ENCODE measurements at places on chromosomes 2 and 18.

DNA sequence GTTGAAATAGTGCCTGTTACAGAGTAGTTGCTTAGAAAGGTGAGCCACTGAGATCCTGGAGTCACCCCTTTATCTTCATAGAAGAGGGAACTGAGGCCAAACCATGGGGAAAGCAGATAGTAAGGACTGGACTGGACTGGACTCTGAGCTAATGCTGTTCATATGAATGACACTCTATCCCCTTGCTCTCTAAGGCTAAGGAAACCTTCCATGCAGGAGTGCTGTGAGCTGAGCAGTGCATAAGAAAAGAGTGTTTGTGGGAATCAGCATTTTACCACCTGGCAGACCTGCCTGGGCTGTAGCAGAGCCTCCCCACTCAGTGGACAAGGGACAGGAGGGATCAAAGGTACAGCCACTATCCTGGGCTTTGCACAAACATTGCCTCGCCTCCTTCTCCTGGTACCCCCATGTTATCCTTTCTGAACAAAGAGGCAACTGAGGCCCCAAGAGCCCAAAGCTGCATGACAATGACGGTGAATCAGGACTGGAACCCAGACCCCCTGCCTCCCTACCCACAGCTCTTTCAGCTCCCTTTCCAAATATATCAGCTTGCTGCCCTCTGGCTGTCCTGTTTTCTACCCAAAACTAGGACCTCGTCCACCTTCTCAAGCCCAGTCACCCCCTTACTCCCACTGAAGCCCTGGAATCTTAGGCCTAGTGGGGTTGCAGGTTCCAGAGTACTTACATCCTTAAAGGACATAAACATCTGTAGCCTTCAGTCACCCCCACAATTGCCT, 227.9 kb downstream of the ZBTB7C start:
- DNase-seq = no peak

- no peak for DNase-seq
These were observed 144.0 kb downstream of the EML6 start for GRCh38 chr2:54867457-54867856.

DNA sequence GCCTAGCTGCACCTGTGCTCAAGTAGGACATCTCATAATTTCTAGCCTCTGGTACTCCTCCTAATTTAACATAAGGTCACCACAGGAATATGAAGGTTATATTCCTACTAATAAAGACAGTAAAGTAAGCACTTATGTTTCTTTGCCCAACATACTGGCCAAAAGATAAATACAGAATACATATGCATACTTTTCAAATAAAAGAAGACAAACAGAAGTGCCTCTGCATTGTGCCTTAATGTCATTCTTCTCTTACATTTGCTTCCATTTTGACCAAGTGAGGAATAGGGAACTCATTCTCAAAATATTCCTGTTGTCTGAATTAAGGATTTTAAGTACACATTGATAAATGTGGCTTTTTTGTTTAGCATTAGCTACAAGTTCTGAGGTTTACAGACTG, 5.6 kb downstream of the BCL11A start:
- DNase-seq = no peak

- DNase-seq = no peak
These were observed 917.0 kb upstream of the PIK3C3 start for GRCh38 chr18:41038071-41038470.

DNA sequence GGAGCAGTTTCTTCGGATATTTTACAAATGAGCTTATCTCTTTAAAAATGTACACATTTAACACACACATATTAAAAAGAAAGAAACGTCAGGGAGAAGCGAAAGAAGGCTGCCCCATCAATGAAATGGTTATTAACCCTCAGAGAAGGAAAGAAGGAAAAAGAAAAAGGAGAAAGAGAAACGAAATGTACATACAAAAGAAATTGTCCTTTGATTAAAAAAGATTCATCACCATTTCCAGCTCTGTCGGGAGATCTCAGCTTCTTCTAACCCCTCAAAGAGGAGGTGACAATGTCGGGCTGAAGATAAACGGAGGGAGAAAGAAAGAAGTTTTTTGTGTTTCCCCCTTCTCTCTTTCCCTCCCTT, 1.5 kb downstream of the IKZF2 start:
- DNase-seq = no peak

DNA sequence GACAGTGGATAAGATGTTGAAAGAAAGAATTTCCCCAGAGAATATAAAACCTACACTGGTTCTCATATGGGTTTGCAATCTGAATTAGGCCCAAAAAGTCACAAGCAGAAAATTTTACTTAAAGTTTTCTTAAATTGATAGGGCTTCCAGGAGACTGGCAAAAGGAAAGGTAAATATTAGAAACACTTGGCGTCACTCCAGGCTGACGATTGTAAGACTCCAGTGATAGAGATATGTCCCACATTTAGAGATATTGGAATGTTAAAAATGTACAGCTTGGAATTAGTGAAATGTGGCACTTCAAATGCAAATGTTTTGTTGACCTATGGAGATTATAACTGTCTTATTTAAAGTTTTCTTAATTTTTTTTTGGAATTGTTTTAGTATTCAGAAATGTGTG, 14.0 kb downstream of the YIPF4 start:
- no peak for DNase-seq

DNA sequence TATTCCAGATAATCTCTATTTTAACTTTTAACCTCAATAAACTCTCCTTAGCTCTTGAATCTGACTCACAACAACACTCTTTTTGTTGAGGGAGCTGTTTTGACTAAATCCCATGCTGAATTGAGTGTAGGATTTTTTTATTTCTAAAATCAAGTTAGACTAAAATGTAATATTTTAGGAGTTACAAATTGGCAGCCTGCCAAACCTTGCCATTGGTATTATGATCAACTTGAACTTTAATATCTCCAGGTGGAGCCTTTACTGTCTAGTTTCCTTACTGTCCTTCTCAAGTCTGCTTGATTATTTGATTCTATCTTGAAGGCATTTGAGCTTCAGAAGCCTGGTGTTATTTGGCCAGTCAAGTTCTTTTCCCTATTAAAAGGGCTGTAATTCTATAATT, 8.7 kb downstream of the PIKFYVE start:
- no peak for DNase-seq

GRCh38 chr18:45046961-45047360, 366.3 kb downstream of the SETBP1 start:
- DNase-seq = no peak

GRCh38 chr2:112887964-112888749, 22.8 kb upstream of the IL37 start:
- DNase-seq = no peak

GRCh38 chr18:79507076-79507545, 111.4 kb downstream of the NFATC1 start:
- DNase-seq = no peak

GRCh38 chr18:69998523-69998987, 50.9 kb upstream of the CD226 start:
- DNase-seq = no peak

- no peak for DNase-seq
These were observed 28.8 kb downstream of the APCDD1 start for GRCh38 chr18:10482985-10483949.

GRCh38 chr2:145750144-145750543, 1230.2 kb upstream of the ZEB2 start:
- DNase-seq = no peak

GRCh38 chr2:159411460-159411859, 125.0 kb upstream of the WDSUB1 start:
- no peak for DNase-seq

GRCh38 chr2:107633580-107634147, 193.0 kb upstream of the RGPD4 start:
- DNase-seq = no peak

- peak; percentile 21 for DNase-seq
These were observed 71.9 kb upstream of the KLHL29 start for GRCh38 chr2:23312996-23313606.

GRCh38 chr2:1864301-1864980, 120.1 kb upstream of the PXDN start:
- no peak for DNase-seq

DNA sequence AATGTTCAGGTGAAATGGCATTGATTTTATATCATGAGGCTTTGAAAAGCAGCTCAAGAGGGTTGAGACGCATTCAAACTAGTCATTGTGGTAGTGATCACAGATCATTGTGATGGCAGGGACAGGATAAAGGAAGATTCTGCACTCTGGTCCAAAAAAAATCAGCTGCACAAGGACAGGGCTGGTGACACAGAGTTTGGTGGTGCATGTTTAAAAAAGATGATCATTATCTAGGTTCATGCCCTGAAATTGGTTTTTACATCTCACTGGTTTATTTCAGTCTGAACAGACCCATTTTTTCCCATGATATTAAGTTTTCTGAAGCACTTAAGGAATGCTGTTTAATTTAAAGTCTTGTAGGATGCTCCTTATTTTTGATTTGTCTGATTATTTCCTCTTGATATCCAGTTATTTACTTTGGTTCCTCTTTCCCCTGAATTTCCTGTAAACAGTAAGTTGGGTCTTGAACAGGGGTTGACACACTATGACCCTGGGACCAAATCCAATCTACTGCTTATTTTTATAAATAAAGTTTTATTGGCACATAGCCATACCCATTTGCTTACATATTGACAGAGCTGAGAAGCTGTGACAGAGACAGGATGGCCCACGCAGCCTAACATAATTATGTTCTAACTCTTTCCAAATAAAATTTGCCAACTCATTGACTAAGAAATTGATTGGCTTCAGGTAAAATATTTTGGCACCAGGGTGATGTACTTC, 98.4 kb downstream of the UPP2 start:
- DNase-seq = no peak

DNA sequence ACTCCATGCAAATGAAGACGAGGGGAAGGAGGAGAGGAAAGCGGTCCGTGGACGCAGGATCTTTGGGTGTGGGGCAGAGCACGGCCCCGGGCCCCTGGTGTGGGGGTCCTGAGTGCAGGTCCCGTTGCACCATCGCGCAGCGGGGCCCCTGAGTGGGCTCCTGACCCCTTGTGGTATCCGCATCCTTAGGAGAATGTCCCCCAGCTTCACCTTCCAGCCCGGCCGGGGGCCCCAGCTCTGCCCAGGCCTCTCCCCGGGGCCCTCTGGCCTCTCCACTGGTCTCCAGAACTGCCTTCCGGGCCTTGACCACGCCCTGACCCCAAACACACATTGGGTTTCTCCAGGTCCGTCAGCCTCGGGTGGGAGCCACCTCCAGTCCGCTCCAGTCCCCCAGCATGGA, 431.8 kb upstream of the SALL3 start:
- no peak for DNase-seq

DNA sequence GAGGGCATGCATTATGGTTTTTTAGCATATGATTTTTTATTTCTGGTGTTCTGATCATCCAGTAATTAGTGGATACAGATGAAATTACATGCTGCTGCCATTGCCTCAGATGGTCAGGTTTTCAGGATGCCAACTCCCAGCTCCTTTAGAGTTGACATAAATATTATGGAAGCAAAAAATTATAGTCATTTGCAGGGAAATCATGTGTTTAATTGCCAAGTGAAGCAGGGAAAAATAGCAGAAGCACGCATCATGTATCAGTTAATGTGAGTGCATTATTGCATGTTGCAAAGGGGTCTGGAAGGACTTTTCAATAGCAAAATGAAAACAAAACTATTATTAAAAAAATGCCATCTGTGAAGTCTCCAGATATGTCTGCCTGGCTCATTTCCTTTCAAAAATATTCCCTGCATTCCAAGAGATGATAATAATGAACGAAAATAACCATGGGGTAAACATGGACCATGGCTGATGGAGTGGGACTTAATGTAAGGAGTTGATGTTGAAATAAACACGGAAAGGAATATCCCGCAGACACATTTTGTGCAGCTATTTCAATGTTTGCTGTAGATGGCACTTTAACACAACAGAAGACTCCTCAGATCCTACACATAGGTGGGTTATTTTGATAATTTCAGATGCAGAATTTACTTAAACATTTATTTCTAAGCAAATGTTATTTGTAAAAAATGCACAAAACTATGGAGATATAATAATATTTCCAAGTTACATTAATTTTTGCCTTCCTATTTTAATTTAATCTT, 87.7 kb upstream of the DYNAP start:
- no peak for DNase-seq

- no peak for DNase-seq
These were observed 115.3 kb downstream of the FEZ2 start for GRCh38 chr2:36482576-36483214.

DNA sequence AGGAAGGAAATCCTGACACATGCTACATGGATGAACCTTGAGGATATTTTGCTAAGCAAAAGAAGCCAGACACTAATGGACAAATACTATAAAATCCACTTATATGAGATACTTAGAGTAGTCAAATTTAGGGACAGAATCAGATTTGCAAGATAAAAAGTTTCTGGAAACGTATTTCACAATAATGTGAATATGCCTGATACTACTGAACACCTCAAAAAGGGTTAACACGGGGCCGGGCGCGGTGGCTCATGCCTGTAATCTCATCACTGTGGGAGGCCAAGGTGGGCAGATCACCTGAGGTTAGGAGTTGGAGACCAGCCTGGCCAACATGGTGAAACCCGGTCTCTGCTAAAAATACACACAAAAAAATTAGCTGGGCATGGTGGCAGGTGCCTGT, 1.7 kb upstream of the RMC1 start:
- DNase-seq = no peak

GRCh38 chr18:45448871-45449270, 166.4 kb upstream of the SLC14A2 start:
- no peak for DNase-seq

DNA sequence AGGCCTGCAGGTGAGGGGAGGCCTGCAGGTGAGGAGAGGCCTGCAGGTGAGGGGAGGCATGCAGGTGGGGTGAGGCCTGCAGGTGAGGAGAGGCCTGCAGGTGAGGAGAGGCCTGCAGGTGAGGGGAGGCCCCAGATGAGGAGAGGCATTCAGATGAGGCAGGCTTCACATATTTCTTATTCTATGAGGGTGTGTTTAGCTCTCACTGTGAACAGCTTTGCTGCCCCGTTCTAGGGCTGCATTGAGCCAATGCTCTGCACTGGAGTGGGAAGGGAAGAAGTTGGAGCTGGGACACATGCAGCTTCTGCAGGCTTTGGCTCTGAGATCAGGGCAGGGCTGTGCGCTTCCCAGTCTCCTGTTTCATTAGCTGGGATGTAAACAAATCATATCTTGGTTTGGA, 19.5 kb downstream of the TPO start:
- no peak for DNase-seq

GRCh38 chr2:74597410-74597809, 42.9 kb downstream of the DOK1 start:
- DNase-seq = no peak

- DNase-seq = peak; percentile 18
These were observed 150.0 kb downstream of the DYSF start for GRCh38 chr2:71603311-71603811.

- no peak for DNase-seq
These were observed 292.3 kb upstream of the SIX2 start for GRCh38 chr2:45301307-45302277.

DNA sequence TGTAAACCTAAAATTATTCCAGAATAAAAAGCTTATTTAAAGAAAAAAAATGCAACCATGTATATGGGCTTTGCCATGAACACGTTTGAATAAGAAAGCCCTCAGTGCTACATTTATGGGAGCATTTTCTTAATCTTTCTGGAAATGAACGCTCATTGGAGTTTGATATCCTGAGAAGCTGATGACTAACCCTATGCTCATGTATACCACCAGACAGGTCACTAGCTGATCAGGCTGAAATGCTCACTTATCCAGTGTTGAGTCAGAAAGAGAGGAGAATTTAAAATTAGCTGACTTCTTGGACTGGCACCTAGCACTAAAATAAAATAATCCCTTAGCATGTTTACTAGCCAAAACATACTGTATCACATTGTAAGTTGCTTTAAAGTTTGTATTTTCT, 254.9 kb upstream of the SIX3 start:
- no peak for DNase-seq
